Breast epithelium (tissue), 4 donors: ENCODE measurements at places on chromosomes 1 and 21. TPM values are rescaled to one million over a fixed set of nuclear protein-coding genes. Genes with fewer than 3 reads are reported as not detected.

DNA sequence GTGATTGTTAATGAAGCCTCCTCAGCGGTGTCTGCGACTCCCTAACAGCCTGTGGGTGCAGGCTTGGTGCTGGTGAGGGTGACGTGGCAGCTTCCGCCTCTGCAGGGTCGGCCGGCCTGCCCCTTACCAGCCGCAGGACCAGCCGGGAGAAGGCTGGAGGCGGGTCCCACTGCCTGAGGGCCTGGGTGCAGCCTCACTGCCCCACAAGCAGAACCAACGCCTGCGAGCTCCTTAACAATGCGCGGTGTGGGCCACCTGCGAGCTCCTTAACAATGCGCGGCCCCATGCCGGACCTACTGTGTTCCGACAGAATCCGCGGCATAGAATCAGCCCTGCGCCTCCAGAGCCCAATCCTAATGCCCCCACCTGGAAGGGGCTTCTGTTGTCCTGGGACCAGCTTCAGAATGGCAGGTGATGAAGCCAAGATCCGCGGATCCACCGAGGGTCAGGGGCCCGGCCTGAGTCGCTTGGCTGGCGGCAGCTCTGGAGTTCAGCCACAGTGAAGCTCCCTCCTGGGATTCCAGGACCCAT, 54.4 kb upstream of the AJAP1 start:
- no peak for DNase-seq

DNA sequence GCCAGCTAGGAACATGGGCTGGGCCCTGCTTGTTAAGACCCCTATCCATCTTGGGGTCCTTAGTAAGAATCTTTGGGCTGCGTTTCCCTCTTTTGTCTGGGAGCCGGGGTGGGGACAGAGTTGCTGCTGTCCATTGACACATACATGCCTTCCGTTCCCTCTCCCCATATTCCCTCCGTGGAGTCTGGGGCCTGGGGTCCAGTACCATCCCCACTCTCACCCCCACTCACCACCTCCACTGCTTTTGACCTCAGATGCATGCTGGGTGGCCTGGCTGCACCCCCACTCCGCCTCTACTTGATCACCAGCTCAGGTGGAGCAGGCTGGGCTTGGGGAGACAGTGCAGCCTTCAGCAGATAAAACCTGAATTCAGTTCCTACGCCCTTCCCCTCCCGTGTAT, 3.3 kb downstream of the RD3 start:
- DNase-seq, result no peak

PPFIA4 gene
- total RNA-seq, result 5.6 TPM

C1QC gene
- 385 TPM for total RNA-seq
